ENCODE measurements at places on chromosomes 2 and 18. TPM values are rescaled to one million over a fixed set of nuclear protein-coding genes. Genes with fewer than 3 reads are reported as not detected.

Gene LCT
- not detected for total RNA-seq

Gene LAPTM4A
- total RNA-seq, result 82.8 TPM

Gene DNAJC27
- total RNA-seq, result 3.1 TPM

Gene TSGA10
- total RNA-seq, result 15.0 TPM

All from HepG2 (cell line).